Activated CD8-positive, alpha-beta memory T cell treated with anti-CD3 and anti-CD28 coated beads for 4 hours (primary cell): ENCODE measurements at places on chromosomes 2 and 18.

GRCh38 chr2:173239644-173240043 is 115.0 kb upstream of the CDCA7 start:
- no peak for DNase-seq

DNA sequence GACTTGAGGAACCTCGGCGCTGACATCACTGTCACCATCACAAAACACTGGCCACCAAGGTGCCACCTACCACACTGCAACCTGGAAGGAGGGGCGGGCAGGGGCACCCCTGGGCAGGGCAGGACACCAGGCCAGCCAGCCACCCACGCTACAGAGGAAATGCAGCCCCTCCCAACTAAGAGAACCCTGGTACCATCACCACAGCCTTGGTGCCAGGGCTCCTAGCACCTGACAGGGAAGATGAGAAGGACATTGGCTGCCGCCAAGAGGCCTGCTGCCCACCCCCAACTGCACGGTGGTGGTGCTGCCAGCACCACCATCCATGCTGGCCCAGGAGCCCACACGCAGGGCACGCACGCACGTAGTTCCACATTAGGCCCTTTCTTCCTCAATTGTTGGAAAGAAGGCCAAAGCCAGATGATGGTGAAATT is 88.7 kb downstream of the HDAC4 start:
- no peak for DNase-seq

- DNase-seq = no peak
These were observed 2.4 kb upstream of the HOXD12 start for GRCh38 chr2:176096986-176097819.

GRCh38 chr2:180359522-180360282 is 352.6 kb upstream of the CWC22 start:
- peak; percentile 2 for DNase-seq

GRCh38 chr18:6737833-6738232 is 8.3 kb downstream of the ARHGAP28 start:
- DNase-seq = no peak

GRCh38 chr2:196440413-196440812 is 199.1 kb upstream of the CCDC150 start:
- no peak for DNase-seq

DNA sequence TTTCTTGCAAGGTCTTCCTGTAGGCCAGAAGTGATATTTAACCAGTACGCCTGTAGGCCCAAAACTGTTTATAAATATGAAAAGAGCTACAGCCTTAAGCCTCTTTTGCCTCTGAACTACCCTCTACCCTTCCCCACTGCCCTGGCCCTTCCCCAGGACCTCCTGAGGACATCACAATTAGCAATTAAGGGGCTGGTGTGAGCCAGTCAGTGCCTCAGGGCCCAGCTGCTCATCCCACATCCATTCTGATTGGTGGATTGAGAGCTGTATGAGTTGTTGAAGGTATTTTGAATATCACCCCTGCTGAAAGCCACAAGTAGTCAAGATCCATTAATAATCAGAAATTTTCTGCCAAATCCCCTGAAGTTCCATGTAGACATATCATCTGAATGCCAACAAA is 126.3 kb upstream of the TACR1 start:
- no peak for DNase-seq

GRCh38 chr2:202847693-202848524 is 23.7 kb downstream of the ICA1L start:
- no peak for DNase-seq

DNA sequence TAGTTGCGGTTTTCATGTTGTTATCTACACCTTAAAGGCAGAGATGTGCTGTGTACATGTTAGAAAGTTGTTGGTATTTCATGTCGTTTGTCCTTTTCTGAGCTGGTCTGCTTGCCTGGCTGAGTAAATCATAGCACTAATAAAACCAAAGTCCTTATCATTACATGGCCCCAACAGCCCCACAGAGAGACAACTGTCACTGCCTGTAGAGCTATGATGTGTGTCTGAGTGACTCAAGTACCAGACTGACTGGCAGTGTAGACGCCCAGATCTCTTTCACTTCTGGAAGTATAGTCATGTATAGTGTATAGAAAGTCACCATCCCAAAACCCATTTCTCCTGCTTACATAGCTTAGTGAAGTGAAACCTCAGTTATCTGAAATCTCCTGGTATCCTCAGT is 4.3 kb downstream of the SOCS6 start:
- DNase-seq = no peak

DNA sequence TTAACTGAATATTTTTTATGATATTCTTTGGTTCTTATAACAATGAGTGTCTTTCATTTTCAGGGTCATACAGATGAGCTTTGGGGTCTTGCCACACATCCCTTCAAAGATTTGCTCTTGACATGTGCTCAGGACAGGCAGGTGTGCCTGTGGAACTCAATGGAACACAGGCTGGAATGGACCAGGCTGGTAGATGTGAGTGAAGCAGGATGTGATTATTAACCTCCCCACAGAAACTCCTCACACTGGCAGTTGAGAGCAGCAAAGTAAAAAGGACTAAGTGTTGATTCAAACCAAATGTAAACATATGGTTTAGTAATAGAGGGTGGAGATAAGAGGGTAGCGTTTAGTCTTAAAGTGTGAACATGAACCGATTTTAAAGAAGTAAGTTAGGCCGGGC is 57.8 kb downstream of the COX7A2L start:
- no peak for DNase-seq

DNA sequence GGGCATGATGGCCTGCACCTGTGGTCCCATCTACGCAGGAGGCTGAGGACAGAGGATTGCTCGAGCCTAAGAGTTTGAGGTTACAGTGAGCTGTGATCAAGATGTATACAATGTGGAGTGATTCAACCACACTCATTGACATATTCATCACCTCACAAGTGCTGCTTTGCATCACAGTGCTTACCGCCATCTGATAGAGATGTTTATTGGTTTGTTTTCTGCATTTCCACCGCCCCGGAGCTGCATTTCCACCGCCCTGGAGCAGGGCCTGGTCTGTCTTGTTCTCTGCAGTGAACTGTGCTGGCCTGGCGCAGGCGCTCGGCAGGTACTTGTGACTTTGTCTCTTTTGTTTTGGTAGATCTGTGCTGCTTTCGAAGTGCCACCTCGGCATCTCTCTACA is 96.0 kb downstream of the SMAD7 start:
- DNase-seq = no peak

- no peak for DNase-seq
These were observed 76.0 kb upstream of the SESTD1 start for GRCh38 chr2:179340678-179341077.

- no peak for DNase-seq
These were observed 21.6 kb upstream of the C2orf42 start for GRCh38 chr2:70212298-70212932.

DNA sequence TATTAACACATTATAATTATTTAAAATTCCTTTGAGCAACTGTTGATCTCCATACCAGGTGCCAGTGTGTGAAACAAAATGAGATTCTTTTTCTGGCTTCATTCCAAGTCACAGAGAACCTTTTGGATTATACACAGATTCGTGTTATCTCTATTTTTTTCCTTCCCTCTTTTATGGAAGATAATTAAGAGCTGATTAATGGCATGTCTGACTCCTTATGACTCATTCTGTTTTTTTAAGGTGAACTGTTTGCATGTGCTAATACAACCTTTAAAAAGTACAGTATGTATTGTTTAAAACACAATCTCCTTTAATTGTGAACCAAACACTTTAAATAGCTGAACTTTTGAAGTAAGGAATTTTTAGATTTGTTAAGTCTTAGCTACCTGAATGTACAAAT is 39.3 kb downstream of the PELI1 start:
- DNase-seq = no peak

DNA sequence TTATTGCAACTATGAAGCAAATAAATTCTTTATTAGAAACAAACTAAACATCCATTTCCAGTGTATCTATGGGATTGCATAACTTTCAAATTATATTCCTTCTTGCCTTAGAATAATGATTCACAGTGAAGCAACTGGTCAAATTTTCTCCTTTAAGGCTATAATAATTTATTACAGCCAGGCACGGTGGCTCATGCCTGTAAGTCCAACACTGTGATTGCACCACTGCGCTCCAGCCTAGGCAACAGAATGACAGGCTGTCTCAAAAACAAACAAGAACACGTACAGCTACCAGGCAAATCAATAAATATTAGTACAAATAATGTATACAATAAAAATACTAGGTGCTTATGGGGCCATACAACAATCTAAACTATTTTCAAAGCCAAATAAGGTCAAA is 1416.2 kb downstream of the LRP1B start:
- DNase-seq = no peak

DNA sequence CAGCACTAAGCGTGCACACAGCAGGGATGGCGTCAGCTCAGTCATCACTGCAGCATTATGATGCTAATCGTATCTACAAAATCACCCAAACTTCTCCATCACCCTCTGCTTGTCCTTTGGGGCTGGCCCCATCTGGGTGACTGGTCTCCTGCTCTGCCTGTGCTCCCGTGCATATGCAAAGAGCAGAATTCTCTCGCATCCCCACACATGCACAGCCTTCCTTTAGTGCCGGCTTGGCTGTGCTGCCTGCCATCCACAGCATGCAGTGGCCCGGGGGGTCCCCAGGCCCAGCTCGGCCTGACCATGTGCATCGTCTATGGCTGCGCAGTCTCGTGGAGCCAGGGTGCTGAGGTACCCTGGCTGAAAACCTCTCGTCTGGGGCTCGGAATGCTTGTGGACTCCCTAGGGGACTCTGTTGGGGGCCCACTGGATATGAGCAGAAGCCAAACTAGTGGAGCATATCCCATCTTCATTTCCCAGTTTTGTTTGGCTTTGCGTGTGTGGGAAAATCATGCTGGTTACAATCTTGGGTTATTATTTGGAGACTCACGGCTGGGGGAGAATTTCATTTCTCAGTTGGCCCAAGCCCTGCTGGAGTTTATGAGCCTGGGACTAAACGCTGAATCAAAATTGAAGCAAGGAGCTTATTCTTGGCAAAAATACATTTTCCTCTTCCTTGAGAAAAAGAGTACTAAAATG is 70.9 kb upstream of the HS6ST1 start:
- no peak for DNase-seq

- no peak for DNase-seq
These were observed 131.5 kb downstream of the PRKCE start for GRCh38 chr2:45782986-45783385.

GRCh38 chr2:68964282-68964681 is 10.2 kb upstream of the GKN1 start:
- no peak for DNase-seq

DNA sequence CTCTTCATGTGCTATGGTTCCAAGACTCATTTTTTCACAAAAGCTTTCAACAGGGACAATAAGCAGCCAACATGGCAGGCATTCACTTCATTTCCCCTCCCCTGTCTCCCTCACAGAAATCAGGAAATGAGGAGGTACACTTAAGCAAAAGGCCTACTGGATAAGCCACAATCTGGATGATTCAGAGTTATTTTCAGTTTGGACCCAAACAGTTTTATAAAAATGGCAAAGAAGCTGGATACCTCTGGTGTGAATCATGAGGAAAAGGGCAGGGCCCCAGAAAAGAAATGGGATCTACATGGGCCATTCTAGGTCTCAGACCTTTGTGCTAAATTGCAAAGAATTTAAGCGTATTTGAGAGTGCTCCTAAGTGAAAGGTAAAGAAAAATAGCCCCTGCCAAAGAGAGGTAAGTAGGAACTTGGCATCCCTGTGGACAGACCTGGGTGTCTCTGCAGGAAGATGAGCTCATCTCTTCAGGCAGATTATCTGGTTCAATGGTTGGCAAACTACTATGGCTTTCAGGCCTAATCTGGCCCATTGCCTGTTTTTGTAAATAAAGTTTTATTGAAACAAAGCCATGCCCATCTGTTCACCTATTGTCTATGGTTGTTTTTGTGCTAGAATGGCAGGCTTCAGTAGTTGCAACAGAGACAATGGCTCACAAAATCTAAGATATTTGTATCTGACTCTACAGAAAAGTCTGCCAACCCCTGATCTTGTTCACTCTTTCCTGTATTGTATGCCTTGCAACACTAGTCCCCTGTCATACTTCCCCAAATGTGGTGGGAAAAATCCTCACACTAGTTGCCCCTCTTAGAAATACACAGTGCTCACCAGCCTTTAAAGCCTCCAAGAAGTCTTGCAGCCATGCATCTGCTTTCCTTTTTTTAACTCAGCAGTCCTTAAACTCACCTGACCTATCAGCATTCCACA is 315.0 kb downstream of the ALK start:
- DNase-seq = no peak

GRCh38 chr2:224333726-224334482 is 68.0 kb downstream of the FAM124B start:
- no peak for DNase-seq

- no peak for DNase-seq
These were observed 675 bp downstream of the FZD5 start for GRCh38 chr2:207768866-207769596.

DNA sequence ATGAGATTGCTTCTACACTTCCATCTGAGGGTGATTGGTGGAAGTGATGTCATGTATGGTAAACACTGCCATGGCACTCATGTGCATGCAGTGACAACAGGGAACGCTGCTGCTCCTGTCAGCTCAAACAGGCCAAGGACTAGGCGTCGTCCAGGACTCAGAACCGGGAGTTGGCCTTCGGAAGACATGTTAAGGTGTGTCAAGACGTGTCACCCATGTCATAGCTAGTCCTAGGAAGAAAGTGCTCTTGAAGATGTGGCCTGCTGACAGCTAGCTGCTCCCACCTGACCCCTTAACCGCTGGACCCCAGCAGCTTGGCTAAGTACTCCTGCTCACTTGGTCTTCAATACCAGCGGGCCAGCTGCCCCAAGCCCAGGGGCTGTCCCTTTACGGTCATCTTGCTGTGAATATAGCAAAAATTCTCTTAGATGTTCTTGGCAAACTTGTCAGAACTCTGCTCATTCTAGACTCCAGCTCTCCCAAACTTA is 6.3 kb upstream of the NOSTRIN start:
- DNase-seq = no peak

DNA sequence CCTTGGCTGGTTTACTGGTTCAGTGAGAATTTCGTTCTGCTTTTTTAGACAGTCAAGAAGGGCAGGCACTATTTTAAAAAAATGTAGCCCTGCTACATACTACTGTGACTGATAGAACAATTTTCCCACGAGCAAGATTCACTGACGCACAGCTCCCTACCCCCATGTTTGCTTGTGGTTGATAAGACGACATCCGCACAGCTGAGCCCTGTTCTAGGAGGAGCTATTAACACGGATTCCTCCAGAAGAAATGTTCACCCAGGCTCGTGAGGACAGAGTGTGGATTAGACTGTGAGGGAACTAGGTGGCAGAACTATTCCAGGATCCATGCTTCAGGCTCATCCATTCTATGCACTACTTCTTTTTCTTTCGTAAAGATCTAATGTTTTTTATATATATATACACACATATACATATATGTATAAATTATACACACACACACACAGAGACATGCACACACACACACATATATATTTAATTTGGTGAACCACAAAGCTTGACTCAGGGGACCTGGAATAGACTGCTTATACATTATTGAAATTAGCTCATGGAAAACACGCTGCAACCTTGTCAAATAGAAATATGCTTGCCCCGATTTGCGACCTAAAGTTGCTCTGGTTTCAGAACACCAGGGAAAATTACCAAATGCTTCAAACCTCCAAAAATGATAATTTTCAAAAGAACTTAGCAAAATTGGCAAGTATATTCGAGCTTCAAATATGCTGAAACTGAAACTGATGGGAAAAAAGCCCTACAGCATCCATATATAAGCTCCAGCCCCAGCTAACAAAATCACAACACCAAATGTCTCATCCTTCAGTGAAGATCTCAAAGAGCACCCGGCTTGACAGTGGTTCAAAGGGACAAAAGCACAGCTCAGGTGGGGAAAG is 370.4 kb downstream of the SOCS6 start:
- peak; percentile 1 for DNase-seq
